H4 (cell line): ENCODE measurements at places on chromosomes 3 and 15.

DNA sequence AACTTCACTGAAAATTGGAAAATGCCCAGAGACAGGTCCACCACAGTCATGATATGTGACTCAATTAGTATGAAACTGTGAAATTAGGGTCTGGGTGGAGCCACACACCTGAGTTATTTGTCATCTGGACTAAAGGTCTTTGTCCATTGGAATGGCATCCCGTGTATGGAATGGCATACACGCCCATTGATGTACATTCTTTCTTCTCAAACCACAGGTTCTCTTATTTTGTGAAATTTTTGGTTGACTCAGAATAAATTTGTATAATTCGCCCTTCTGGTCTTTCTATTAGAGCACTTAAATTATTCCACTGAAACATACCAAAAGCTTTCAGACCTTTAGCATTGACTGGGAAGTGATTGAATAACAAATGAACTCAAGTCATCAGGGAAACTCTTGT lies 66.8 kb upstream of the UBE2E1 start:
- DNase-seq, result no peak

DNA sequence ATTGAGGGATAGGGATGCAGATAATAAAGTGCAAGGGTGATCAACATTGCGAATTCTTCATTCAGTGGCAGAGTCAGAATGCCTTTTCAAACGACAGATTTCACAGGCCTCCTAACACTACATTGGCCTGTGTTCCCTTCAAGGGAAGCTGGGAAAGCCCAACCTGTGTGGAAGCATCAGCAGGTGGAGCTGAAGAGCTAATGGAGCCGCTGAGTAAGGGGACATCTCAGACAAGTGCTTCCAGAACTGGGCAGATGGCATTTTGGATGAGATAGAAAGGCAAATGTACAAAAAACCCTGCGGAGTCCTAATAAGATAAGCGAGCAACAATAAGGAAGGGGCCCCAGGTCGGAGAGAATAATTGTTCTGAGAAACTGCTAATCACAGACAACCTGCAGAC lies 8.5 kb upstream of the SLC24A5 start:
- no peak for DNase-seq

GRCh38 chr15:78045189-78045588 lies 32.3 kb downstream of the TBC1D2B start:
- no peak for DNase-seq

DNA sequence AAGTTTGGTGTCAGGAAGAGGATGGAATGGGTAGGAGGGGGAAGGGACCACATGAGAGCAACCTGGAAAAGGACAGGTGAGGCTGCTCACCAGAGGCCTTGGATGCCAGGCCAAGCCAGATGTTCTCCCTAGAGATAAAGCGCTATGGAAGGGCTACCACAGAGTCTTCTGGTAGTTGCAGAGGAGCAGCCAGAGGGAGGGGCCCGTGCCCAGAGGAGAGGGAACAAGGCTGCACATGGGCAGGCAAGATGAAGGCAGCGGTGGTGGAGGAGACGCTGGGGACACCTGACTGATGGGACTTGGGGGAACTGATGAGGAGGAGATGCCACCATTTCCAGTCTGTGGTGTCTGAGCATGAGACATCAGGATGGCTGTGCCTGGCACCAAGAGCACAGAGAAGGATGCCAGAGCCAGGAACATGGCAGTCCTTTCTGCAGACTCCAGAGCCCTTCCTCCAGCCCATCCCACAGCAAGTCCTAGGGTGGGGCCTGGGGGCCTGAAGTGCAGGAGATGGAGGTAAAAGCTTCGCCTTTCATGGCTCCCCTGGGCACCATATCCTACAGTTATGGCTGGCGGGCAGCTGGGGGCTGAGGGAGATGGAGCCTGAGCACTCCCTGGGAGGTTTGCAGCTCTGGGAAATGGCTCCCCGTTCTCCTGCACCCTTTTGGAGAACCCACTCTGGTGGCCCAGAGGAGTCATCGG lies 103.0 kb downstream of the ETFA start:
- DNase-seq, result no peak

DNA sequence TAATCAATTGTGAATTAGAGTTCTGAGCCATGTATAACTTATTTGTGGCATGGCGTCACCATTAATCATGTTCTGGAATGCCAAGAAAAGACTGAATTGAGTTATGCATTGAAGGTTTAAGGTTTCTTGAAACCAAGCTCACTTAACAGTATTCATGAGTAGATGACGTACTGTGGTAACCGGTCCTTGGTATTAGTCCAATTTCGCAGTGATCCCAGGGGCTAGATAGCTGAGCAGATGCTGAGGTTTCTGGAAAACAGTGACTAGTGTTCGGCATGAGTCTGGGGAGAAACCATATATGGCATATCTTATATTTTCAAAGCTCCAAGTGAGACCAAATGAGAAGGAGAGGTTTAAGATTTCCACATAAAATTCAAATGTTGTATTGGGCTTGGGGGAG lies 218.3 kb upstream of the LYSMD4 start:
- DNase-seq, result no peak

- no peak for DNase-seq
Observed at GRCh38 chr3:52234516-52235447, 4.2 kb downstream of the TWF2 start.

GRCh38 chr3:10373686-10374261 lies 52.9 kb upstream of the SEC13 start:
- peak; percentile 45 for DNase-seq

DNA sequence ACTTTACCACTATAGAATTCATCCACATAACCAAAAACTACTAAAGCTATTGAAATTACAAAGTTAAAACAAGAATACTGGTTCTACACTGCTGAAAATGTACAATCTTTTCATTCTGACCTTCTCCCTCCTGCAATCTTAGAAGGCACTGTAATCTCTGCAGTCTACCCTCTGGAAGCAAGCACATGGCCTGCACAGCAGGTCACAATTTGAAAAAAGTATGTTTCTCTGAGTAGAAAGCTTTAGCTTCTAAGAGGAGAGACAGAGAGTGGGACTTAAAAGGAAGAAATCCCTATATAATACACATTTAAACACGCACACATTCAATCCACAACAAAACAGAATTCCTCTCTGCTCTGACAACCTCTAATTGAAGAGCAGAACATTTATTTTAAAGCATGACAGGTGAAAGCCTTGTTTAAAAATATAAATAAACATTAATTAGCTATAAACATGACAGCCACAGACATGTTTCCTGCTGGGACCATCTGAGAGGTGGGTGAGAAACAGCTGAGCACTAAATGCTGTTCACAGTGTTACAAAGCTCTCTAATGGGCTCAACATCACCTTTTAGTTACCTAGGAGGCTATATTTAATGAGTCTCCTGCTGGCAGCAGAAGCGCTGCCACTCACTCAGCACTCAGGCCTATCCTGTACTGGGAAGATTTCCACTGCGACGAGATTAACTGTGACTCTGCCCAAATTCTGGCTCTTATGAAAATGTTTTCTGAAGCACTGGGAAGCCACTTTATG lies 447.4 kb downstream of the AGBL1 start:
- DNase-seq, result no peak

GRCh38 chr15:74203914-74204431 lies 1.4 kb upstream of the STRA6 start:
- peak; percentile 81 for DNase-seq

- DNase-seq, result no peak
Observed at GRCh38 chr15:65372787-65373067, 5.1 kb downstream of the IGDCC3 start.

DNA sequence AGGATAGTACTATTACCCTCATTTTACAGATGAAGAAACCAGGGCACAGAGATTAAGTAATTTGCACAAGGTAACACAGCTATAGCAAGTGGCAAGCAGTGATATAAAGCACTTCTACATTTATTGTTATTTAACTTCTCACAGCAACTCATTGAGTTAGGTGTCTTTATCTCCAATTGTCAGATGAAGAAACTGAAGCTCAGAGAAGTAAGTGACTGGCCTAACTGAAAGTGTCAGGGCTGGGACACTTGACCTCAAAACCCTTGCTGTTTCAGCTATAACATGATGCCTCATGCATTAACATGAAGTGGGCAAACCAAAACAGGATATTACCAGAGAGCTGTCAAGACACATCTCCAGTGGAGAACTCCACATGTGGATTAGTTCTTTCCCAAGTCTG lies 65.8 kb upstream of the LEKR1 start:
- no peak for DNase-seq

DNA sequence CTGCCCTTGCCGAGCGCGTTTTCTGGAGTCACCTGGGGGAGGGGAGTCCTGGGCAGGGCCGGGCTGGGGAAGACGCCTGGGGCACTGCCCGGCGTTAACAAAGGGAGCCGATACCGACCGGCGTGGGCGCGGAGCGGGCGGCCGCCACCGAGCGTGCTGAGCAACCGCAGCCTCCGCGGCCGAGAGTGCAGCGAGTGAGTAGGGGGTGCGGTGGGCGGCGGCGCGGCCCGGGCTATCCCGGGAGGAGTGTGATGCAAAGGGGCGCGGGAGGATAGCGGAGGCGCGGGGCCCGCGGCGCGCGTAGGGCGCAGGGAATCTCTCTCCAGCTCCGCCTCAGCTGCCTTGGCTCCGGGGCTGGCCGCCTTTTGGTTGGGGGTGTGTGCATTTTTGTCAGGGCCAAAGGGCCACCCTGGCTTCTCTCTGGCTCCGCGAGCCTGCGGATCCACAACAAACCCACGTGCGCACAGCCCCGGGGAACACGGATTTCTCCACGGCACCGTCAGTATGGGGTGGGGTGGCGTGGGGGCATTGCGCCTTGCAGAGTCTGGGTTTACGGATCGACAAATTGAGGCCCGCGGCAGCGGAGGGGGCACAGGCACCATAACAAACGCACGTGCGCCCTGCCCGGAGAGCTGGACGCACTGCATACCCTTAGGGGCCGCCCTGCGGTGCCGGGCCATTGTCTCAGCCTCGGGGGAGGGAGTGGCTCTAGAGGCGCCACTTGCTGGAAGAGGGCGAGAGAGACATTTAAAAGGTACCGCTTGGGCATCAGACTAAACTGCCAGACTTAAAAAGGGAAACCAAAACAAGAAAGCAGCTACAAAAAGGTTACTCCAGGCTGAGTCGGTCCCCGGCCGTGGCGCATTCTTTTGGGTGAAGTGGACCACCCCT lies 560 bp downstream of the ST6GAL1 start:
- peak; percentile 52 for DNase-seq

GRCh38 chr3:152209776-152210175 lies 59.0 kb upstream of the MBNL1 start:
- no peak for DNase-seq

DNA sequence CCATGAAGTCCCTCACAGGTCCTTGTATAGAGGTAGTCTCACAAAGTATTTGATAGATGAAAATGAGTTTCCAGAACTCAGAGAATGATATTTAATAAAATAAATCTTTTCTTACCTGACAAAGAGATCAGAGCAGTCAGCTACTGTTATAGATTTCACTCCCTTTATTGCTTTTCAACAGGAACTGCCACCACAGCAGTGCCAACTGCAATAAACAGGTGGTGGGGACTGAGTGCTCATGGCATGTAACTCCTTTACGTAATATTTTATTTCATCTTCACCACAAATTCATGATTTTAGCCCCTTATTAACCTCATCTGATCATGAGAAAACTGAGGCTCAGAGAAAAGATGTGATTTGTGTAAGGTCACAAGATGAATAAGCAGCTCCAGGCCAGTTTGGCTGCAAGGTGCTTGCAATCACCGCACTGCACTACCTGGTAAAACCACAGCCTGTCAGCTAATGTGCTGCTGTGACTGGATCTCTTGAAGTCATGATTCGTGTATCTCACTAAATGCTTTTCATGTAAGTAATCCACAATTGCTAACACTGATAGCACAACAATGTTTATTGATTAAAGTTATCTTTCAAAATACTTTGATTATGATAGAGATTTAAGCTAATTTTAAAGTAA lies 78.8 kb downstream of the WNT5A start:
- no peak for DNase-seq

- no peak for DNase-seq
Observed at GRCh38 chr15:74461847-74462511, 1.0 kb upstream of the UBL7 start.

DNA sequence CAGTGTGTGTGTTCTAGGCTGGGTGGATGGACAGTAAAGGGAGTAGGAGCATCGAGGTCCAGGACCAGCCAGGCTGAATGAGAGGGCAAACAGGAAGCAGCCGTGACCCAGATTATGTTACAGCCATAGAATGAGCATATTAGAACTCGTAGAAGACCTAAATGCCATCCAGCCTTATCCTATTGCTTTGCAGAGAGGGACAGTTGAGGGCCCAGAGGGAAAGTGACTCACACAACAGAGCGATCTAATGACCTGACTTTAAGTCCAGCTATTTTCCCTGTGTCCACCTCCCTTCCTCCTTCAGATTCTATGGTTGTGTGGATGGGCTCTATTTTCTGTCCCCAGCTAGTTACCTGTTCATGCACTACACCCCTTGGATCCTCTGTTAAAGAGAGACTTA lies 634.1 kb upstream of the TBL1XR1 start:
- no peak for DNase-seq

- DNase-seq, result no peak
Observed at GRCh38 chr3:8884630-8885290, 78.5 kb downstream of the RAD18 start.

DNA sequence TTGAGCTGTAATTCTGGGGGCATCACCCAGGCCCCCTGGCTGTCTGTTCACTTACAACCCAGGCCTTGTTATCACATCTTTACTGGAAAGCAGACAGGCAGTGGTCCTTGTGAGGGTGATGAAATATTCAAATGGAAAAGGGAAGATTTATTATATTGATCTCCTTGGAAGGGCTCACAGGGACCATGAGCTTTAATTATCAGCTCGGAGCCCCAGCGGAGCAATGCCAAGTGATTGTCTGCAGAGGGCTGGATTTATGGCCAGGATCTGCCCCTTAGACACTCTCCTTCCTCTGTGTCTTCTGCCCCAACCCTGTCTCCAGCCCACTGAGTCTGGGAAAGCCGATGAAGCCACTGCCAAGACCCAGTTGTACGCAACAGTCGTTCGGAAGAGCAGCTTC lies 31.9 kb downstream of the CCDC33 start:
- no peak for DNase-seq

GRCh38 chr3:150077107-150077506 lies 106.4 kb upstream of the PFN2 start:
- DNase-seq, result no peak

GRCh38 chr15:45114751-45115085 lies 592 bp downstream of the DUOXA2 start:
- DNase-seq, result no peak

DNA sequence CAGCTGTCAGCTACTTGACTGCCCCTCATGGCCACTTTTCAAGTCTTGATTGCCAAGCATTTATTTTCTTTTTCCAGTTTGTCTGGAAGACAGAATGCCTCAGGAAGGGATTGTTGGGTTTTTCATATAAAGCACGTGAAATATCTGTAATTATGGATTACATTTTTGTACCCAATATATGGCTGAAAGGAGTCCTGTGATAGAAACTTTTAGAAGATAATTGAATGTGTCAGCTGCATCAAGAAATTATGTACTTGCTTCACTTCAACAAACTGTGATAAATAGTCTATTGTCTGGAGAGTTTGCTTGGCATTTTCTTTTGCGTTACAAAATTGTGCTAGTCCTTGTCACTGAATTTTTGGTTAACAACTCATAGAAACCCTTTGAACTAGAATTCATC lies 247.9 kb upstream of the SLCO3A1 start:
- DNase-seq, result no peak
